ENCODE measurements at places on chromosomes 3 and 15.

- no peak for DNase-seq
Observed at GRCh38 chr3:12965999-12966846, 107.0 kb downstream of the IQSEC1 start.

GRCh38 chr3:45906681-45907407, 20.5 kb downstream of the CCR9 start:
- peak; percentile 6 for DNase-seq

GRCh38 chr3:196274585-196274984, 12.9 kb downstream of the PCYT1A start:
- DNase-seq, result no peak

GRCh38 chr3:14518432-14518802, 21.7 kb downstream of the GRIP2 start:
- no peak for DNase-seq

GRCh38 chr15:62932436-62932835, 110.1 kb upstream of the TPM1 start:
- peak; percentile 43 for DNase-seq

All from renal cortical epithelial cell (primary cell).